ENCODE measurements at places on chromosomes 7 and 10. TPM values are rescaled to one million over a fixed set of nuclear protein-coding genes. Genes with fewer than 3 reads are reported as not detected.

The ANXA11 gene
- 102 TPM for total RNA-seq

The TMEM106B gene
- total RNA-seq: 53.0 TPM

The STK31 gene
- total RNA-seq: 0.69 TPM

The ICA1 gene
- total RNA-seq: 37.3 TPM

The CDHR1 gene
- 8.1 TPM for total RNA-seq

The AZGP1 gene
- not detected for total RNA-seq

The CARD11 gene
- 44.6 TPM for total RNA-seq

The GGCT gene
- 14.4 TPM for total RNA-seq
